ENCODE measurements at places on chromosomes 3 and 15.

DNA sequence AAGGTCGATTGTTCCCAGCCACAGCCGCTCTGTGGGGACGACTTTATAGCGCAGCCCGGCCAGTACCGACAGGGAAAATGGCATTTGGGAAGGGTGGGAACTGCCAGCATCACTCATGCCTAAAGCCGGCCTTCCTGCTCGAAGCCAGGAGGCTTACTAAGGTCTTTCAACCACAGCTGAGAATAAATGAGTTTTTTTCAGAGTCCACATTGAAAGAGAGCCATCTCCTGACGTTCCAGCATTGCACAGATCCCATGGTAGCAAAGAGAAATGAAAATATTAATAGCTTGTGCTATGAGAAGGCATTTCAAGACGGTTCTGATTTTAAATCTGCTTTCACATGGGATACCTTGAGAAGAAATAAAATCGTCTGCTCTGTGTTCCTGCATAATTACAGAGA is 230.2 kb upstream of the IGF1R start:
- DNase-seq: no peak

- DNase-seq: no peak
These were observed 5.1 kb upstream of the ANKRD63 start for GRCh38 chr15:40287968-40288367.

DNA sequence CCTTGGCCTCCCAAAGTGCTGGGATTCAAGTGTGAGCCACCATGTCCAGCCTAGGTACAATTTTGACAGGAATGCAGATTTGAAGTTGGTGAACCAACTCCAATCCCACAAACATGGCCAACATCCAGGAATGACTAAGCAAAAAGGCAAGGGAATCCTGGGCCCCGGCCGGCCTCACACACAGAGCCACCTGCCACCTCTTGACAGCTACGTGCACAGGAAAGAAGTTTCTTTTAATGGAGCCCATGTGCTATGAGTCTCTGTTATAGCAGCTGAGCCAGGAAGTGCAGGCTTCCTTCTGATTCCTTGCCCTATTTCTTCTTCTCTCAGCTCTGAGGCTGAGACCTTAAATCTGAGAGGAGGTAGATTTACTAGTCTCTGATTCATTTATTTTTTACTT is 8.8 kb downstream of the TMEM40 start:
- DNase-seq: peak; percentile 81

DNA sequence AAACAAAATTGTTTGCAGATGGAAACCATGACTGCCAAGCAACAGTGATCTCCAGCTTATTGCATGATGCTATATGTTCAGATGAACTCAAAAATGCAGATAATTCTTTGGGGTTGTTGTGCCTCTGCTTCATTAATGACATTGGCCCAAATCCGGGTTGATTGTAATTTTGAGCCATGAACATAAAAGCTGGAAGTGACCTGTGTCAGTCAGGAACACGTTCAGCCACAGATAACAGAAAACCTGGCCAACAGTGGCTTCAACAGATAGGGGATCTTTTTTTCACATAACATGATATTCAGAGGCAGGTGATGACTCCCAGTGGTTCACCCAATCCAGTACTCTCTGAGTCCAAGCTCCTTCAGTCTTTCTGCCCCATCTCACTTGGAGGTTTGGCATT is 76.9 kb upstream of the EIF1B start:
- DNase-seq: no peak

DNA sequence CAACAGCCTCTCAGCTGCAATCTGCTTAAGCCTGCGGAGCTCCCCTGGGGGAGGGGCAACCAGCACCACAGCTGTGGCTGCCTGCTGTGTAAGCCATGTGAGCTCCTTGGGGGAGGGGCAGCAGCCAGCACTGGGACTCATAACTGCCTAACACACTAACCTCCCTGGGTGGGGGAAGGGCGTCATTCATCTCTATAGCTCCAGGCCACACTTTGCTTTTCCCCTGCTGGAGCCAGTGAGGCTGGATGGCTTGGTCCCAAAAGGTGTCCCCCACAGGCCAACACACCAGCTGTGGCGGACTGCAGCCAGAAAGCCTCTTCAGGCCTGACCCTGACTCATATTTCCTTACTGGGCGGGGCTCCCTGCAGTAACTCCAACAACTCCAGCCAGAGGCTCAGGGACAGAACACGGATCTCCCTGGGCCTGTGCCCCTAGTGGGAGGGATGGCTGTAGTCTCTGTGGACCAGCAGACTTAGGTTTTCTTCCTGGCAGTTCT is 129.8 kb downstream of the PPM1L start:
- DNase-seq: no peak

DNA sequence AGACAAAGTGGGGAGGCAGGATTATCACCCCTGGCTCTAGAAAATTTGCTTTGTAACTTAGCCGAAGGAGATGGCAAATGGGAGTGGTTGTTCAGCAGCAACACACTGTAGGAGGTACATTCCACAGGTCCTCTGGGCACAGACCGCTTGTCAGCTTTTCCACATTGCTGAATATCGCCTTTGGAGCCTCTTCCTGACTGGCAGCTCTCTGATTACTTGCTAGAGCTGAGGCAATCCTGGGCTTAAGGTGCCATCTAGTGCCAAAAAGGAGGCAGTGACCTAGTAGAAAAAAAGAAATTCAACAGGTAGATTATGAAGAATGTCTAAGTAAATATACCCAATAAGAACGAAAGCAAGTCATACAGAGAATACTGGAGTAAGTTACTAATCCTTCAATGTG is 13.1 kb upstream of the SCN5A start:
- peak; percentile 40 for DNase-seq

DNA sequence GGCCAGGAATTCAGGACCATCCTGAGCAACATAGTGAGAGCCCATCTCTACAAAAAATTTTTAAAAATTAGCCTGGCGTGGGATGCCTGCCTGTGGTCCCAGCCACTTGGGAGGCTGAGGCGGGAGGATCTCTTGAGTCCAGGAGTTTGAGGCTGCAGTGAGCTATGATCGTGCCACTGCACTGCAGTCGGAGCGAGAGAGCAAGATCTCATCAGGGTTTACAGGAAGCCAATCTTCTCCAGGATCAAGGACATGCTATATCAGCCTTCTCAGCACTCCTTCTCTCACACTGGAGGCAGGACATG is 451 bp upstream of the STOML1 start:
- no peak for DNase-seq

DNA sequence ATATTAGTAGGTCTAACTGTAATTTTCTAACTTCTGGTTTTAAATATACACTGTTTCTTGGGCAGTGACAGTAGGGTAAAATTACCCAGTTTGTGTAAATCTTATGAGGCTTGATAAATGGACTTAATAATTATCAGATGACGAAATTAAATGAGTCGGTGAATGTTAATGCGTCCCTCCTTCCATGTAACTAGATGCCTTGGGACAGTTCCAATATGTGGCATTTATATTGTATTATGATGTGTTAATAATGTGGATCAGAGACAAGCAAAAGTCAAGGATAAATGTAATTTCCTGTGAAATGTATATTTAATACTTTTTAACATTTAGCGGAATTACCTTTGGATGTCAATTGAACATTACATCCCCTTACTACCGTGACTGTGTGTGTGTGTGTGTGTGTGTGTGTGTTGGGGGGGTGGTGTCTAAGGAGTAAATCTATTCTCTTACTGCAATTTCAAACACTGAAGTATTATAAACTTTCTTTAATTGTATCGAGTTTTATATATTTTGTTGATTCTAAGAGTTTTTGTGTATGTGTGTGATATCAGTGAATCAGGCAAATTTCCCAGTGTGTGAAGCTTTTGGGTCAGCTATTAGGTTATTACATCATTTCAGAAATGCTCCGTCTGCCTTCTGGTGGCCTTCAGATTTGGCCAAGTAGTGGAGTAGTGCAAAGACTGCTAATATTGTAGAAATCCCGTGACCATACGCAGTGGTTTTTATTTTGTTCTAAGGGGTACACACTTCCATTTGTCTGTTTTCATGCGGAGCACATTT is 50.1 kb downstream of the CNTN4 start:
- no peak for DNase-seq

Data from ACHN (cell line).